ENCODE measurements at places on chromosomes 1 and 21.

DNA sequence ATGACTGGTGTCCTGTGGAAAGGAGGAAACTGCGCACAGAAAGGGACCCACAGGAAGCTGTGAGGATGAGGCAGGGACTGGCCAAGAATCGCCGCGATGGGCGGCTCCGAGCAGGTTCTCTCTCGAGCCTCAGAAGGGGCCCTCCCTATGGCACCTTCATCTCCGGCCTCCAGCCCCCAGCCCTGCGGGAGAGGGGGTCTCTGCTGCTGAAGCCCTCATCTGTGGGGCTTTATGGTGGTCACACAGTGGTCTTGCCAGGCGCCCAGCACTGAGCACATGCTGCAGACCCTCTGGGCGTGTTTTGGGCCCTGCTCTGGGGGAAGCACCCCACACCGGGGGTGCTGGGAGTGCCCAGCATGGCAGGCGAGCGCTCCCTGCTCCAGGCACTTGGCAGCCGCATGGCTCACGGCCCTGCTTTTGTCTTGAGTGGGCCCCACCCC is 86.6 kb upstream of the ACTRT2 start:
- no peak for DNase-seq

DNA sequence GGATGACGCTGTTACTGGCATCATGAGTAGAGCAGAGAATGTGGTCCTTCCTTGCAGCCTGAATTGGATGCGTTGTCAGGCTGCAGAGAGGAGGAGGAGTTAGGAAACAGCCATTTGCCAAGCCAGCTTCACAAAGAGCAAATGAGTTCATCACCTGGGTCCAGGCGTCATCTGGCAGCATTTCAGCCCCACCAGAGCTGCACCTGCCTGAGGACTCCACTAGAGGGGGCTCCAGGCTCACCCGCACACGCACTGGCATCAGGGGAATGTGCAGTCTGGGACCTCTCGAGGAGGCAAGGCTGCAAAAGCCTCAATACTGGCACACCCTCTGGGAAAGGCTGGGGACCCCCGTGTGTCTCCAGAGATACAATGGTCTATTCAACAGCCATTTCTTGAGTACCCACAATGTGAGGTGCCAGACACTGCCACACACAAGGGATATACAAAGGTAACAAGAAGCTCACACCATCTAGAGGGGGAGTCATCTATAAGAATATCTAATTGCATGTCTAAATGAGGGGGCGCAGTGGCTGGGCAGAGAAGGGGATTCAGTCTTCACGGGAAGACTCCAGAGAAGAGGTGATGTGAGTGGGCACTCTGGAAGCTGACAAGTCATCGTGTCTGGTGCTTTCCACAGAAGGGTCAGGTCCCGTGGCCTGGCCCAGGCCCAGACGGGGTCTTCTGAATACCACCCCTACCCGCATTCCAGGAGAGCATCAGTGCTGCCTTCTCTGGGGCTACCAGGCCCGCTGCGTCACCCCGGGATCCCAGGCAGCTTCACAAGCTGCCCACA is 53.5 kb upstream of the CNTN2 start:
- peak; percentile 56 for DNase-seq

DNA sequence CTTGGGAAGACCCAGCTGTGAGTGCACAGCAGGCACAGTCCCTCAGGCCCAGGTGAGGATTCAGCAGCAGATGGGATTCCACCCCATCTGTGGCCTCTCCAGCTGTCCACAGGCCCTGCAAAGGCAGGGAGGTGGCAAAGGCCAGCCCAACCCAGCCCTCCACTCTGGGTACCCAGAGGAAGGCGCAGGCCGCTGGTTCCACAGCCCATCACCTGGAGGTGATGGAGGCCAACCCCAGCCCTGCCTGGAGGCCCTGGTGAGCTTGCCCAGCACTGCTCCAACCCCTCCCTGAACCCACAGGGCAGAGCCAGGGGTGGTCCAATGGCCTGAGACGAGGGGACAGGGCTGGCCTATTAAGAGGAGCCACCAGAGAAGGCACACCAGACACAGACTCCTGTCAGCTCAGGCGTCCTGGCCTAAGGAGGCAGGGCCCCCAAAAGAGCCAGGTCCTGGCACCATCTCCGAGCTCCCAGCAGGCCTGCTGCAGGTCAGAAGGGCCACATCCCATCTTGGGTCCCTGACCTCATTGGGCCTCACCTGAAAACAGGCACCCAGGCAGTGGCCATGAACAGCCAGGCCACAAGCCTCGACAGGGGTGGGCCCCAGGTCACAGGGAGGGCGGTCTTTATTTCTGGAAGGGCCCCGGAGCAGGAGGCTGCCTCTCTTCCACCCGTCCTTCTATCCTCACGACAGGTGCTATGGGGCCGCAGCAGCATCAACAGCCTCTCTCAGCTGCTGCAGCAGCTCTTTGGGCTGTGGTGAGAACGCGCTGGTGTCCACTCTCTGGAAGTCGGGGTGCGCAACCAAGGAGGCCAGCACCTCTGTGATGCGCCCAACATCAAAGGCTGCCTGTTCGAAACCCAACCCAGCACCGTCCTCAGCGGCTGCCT is 3.2 kb downstream of the JMJD4 start:
- DNase-seq, result no peak

GRCh38 chr1:180522213-180522515 is 19.8 kb upstream of the ACBD6 start:
- no peak for DNase-seq

- no peak for DNase-seq
Measured at GRCh38 chr1:57683037-57683942, 259.4 kb upstream of the DAB1 start.

DNA sequence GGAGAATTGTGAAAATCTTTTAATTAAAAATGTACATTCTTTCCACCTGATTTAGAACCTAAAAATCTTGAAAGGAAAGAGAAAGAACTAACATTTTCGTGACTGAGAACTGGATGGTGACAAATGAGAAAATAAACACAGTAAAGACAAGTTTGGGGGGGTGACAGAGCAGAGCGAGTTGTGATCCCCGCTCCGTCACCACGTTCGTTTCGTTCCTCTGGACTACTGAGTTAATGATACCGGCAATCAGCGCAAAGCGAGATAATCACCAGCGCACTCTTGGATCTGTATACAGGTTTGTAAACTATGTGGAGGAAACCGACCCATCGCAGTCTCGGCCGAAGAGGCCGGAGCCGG is 31.2 kb upstream of the CFAP126 start:
- DNase-seq, result no peak

DNA sequence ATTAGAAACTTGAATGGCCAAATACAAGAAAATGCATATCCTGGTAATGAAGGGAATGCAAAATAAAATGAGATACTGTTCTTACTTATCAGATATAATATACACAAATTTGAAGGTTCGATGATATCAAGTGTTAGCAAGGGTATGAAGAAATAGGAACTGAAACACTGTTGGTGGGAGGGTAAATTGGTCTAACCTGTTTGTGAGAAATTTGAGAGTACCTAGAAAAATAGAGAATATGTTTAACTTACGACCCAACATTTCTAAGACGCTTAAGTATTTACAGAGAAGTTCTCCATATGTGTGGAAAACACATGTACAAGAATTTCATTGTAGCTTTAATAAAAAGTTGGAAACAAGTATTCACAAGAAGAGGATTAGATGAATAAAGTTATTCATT is 25.9 kb downstream of the ATG4C start:
- DNase-seq, result no peak

DNA sequence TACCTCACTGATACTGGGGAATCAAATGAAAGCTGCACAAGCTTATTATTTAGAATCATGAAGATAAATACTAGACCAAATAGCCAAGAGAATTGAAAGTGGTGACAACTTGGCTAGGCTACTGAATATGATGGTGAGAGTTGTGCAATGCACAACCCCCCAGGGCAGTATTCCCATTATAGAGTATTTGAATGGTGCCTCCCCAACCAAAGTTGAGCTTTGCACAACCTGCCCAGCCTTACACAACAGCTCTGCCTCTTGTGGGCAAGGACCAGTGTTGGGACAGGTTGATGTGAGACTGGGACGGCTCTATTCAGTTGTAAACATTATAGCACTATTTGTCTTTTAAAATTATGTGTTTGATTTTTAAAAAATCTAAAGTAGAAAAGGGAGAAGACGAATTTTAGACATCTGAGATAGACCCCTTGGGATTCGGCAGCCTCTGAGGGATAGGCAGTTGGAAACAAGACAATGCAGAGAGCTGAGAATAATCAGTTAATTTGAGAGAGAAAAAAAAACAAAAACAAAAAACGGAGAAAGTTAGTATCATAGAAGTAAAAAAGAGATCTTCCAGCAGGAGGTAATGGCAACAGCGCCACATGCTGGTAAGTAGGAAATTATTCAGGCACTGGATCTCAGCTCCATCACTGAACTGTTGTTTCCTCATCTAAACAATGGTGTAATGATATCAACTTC is 91.0 kb upstream of the KCNA3 start:
- peak; percentile 14 for DNase-seq

DNA sequence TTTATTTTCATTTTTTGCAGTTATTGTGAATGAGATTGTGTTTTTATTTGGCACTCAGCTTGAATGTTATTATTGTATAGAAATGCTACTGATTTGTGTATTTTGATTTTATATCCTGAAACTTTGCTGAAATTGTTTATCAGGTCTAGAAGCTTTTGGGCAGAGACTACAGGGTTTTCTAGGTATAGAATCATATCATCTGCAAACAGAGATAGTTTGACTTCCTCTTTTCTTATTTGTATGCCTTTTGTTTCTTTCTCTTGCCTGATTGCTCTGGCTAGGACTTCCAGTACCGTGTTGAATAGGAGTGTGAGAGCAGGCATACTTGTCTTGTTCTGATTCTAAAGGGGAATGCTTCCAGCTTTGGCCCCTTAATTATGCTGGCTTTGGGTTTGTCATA is 27.3 kb downstream of the ZNF691 start:
- DNase-seq, result no peak

- DNase-seq, result peak; percentile 60
Measured at GRCh38 chr21:18549214-18549905, 145.8 kb upstream of the TMPRSS15 start.

DNA sequence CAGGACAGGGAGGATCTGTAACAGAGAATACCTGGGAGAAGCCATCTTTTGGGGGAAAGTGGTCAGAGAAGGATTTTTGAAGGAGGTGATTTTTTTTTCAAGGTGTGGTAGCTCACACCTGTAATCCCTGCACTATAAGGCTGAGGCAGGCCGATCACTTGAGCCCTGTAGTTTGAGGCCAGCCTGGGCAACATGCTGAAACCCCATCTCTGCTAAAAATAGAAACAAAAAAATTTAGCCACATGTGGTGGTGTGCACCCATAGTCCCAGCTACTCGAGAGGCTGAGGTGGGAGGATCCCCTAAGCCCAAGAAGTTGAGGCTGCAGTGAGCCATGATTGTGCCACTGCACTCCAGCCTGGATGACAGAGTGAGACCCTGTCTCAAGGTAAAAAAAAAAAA is 67.4 kb upstream of the ARTN start:
- DNase-seq, result no peak

DNA sequence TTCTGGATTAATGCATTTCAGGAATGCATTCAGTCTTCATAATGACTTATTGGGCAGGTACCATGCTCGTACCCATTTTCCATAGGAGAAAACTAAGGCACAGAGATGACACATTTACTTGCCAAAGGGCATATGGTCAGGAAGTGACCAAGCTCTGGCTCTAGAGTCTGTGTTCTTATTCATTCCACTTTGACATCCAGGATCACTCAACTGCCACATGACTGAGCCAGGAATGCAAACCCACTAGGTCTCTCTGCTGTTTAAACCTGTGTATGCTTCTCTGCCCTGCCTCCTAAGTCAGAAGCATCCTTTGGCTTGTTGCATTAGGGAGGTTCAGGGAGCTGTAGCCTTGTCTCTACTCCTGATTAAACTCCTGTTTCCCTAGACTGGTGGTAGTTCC is 7.5 kb downstream of the KAZN start:
- DNase-seq, result no peak

GRCh38 chr1:181969902-181970301 is 91.6 kb downstream of the ZNF648 start:
- DNase-seq, result no peak

DNA sequence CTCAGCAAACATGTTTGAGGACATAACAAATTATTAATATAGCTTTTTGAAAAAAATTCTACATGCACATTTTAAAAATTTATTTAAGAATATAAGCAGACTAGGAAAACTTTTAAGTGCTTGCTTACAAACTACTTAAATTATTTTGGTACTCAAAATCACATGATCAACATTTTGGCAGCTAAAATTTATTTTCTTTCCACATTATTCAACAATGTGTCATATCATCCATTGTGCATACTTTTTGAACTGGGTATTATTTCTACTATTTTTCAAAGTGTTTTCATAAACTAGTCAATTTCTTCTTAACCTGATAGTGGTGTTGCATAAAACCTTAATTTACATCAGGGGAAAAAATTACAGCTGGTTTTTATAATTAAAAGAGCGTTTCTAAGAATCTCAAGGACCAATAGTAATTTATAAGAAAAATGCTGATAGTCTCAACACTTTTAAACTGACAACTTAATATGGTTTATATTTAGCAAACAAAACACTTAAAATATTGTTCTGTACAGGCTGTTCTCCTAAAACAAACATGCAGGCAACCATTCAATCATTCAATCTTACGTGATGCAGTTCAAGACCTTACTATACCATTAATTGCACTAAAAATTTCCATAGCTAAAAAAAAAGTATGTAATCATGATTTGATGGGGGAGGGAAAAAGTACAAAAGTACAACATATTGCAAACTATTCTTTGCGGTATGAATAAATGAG is 105.0 kb downstream of the GPATCH2 start:
- DNase-seq, result peak; percentile 30

DNA sequence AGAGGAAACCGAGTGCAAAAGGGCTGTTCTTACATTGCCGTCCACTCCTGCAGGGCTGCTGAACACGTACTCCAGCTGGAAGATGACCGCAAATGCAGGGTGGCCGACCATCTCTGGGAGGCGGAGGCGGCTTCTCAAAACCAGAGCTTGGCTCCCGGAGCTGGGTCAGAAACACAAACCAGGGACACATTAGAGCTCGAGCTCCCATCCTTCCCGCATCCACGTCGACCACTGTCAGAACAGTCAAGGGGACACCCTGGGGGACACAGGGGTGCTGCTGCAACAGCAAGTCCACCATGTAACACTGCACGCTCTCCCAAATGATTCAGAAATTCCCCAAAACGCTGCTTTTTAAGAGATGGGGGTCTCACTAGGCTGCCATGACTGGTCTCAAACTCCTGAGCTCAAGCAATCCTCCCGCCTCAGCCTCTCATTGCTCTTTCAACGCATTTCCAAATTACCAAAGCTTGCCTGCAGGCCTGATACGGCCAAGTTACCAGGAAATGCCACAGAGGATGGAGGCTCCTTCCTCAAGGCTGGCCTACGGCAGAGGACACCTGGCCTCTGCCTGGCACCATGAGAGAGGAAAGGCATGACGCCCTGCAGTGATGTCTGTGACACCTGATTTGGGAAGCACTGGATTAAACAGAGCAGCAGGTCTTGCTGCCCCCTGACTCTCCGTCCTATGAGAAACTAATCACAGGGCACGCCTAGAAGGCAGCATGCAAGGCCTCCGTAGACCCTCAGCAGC is 45.0 kb downstream of the NPHP4 start:
- no peak for DNase-seq

DNA sequence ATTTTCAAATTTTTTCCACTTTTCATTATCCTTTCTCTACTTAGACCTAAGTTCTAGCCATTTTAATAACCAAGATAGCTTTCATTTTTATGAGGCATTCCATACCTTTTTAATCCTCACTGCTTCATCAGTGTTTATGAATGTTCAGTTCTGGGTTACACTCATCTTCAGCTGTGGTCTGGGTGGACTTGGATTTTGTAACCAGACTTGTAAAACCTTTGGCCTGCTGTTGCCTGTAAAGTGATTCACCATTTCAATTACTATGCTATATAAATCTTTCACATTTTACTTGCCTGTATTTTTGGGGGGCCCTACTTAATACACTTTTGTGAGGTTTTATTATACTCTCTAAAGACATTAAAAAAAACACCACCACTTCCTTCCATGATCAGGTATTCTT is 46.2 kb downstream of the USP25 start:
- DNase-seq, result peak; percentile 76

GRCh38 chr1:51644533-51645197 is 27.8 kb downstream of the OSBPL9 start:
- peak; percentile 86 for DNase-seq
